ENCODE measurements at places on chromosomes 2 and 18.

DNA sequence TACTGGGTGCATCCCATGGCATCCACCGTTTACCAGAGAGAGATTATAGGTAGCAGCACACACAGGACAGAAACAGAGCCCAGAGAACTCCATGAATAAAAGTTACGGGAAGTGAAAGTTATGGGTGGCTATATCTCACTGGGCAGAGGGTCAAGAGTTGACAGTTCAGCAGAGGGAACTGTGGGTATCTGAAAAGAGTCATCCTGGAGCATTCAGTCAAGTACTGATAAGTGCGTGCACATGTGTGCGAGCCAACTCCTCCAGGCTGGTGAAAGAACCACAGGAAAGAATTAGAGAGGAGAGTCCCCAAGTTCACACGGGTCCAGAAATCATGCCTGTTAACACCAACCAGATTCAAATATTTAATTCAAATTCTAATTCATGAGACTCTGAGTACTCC is 1588.2 kb downstream of the LRP1B start:
- no peak for DNase-seq

- no peak for DNase-seq
These were observed 233.3 kb upstream of the MGAT5 start for GRCh38 chr2:134020608-134021007.

DNA sequence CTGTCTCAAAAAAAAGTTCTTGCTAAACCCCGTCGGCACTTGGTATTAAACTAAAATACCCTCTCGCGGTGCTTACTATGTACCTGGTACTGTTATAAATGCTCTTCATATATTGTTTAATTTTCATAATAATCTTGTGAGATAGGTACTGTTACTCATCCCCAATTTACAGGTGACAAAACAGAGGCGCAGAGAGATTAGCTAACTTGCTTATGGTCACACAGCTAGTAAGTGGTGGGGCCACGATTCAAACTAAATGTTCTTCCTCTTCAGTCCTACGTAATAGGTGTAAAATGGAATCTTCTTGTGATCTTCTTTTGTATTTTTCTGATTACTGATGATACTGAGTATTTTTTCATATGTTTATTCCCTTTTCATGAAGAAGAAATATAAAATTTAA is 51.3 kb downstream of the TET3 start:
- DNase-seq, result no peak

- no peak for DNase-seq
These were observed 65.0 kb downstream of the HNMT start for GRCh38 chr2:138029276-138029675.

DNA sequence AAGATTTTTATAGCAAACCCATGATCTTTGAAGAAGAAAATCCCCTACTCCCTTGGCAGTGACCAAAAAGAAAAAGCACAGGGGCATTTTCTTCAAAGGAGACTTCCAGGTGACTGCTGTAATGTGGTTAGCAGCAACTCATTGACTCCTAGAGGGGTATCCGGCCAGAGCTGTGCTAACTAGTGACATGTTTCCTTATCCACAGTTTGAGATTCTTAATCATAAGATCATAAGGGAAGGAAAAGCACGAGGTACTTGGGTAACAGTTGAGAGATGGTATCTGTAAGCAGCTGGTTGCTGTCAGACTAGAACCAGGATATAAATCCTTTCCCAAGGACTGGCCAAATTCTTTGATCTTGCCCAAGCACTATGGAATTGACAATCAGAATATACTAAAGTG is 124.7 kb downstream of the MREG start:
- DNase-seq, result no peak

DNA sequence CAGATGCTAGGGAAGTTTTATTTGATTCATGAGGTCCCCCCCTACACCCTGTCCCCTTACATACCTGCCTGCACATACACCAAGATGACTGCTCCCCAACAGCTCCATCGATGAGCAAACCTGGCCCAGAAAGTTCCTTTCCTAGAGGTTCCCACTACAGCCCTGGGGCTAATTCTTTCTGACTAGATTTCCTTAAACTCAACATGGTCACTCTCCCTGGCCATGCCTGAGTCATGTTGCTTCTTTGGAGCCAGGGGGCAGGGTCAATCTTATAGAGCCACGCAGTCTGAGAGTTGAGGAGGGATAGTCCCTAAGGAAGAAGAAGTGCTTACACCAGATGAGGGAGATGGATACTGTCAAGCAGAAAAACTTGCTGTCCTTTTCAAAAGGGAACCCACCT is 67.7 kb upstream of the GLI2 start:
- DNase-seq, result no peak

- DNase-seq, result peak; percentile 48
These were observed 23.0 kb upstream of the TAF1B start for GRCh38 chr2:9820020-9820973.

DNA sequence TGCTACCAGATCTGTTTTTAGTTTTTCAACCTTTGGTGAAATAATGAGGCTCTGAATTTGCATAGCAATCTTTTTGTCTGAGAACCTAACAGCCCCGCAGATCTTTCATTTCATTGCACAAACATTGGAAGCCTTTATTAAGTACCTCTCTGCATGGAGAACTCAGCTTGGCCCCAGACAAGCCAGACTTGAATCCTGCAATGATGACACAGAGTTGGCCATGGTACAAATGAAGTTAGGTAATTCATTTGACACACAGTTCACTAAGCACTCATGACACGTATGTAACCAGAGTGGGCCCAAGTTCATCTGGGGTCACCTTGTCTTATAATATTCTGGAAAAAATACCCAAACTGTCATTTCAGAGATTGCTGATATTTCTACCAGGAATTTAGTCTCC is 439.1 kb upstream of the ID2 start:
- DNase-seq, result no peak

GRCh38 chr2:218465987-218466633 is 47.2 kb downstream of the VIL1 start:
- DNase-seq, result no peak
